ENCODE measurements at places on chromosomes 7 and 10. TPM values are rescaled to one million over a fixed set of nuclear protein-coding genes. Genes with fewer than 3 reads are reported as not detected.

GRCh38 chr10:88901984-88902789 is 22.1 kb downstream of the STAMBPL1 start:
- no peak for DNase-seq

- DNase-seq, result no peak
These were observed 568.0 kb upstream of the IGFBP3 start for GRCh38 chr7:46489106-46489505.

Gene NYAP1
- total RNA-seq, result 2.4 TPM

Gene LRMDA
- total RNA-seq, result not detected

All from foreskin keratinocyte (primary cell).